Stimulated activated CD4-positive, alpha-beta T cell treated with anti-CD3 and anti-CD28 coated beads, Interleukin-15, amount 100 ng/mL, for 24 hours (primary cell): ENCODE measurements at places on chromosomes 6 and 20.

DNA sequence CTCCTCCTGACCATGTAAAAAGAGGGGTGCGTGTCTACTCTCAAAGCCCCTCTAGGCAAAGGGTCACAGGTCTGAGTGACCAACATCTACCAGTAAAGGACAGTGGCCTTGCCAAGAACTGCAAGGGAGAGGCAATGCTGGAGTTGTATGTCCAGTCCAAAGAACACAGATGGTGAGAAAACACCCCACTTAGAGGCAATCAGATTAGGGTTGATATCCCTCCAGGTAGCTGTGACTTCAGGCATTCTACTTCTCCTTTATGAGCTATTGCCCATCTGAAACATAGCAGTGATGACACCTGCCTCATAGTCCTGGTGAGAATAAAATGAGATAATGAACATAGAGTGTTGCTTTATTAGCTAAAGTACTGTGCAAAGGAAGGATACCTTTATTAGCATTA lies 50.8 kb upstream of the MAFB start:
- DNase-seq: no peak

GRCh38 chr6:149566410-149567193 lies 427 bp downstream of the GINM1 start:
- peak; percentile 68 for DNase-seq

DNA sequence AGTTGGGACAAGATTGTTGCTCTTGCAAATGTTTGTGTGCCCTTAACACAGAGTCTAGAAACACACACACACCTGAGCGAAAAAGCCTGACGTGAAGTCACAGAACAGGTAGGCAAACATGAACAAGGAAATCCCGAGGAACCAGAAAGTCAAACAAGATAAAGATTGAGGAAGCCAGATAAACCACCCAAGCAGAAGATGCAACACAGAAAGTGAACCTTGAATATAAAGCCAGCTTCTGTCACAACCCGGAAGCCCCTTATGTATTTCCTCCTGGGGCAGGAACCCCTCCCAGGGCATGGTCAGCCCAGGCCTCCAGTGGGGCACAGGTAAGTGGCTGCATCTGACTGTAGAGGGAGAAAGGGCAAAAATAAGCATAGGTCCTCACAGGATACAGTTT lies 158.2 kb upstream of the SUPT3H start:
- no peak for DNase-seq

DNA sequence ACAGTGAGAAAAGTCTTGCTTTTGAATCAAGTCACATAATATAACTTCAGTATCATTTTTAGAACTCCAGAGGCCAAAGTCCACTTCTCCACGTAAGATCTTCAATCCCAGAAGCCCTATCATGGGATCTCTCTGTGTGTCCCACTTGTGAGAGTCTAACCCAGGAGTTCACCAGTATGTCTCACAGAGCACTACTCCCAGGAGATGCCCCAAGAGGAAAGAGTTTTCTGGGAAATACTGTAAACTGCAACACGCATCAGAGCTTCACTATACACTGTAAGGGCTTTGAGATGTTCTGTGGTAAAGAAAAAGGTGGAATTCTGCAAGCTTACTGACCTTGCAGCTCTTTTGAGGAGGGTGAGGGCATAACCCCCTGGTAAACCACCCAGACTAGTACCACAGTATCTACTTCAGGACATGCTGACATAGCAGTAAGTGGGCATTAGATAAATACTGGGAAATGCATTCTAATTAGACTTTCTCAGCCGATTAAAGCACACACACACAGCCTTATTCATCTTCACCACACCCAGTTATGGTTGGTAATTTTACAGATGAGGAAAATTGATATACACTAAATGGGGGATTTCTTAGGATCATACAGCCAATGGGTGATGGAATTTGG lies 12.3 kb downstream of the DCBLD1 start:
- no peak for DNase-seq

DNA sequence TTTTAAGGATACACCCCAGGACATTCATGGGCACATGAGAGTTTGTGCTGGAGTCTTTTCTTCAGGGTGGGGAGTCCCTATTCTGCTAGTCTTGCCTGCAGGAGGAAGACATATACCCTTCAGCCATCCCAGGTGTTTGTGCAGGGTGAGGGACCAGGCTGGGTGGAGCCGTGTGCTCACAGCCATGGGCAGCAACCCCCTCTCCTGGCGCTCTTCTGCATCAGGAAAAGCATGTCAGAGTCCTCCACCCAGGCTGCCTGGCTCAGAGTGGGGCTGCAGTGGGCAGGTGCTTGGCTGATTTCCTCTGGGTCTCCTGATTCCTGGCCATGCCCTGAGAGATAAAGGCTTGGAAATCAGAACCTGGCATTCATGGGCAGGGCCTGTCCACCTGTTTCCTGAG lies 22.7 kb upstream of the MLN start:
- DNase-seq: no peak

- DNase-seq: no peak
Measured at GRCh38 chr6:52571099-52571755, 5.6 kb downstream of the TRAM2 start.

DNA sequence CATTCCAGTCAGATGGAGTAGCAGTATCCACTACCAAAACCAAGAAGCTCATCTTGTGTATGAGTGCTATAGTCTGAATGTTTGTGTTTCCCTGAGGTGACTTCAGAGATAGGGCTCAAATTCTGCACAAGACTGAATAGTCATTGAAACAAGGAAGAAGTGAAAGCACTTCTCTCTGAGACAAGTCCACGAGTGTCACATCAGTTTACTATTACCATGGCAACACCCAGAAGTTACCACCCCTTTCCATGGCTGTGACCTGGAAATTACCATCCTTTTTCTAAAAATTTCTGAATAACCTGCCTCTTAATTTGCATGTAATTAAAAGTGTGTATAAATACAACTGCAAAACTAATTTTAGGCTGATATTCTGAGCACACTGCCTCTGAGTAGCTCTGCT lies 682.1 kb upstream of the ADGRB3 start:
- no peak for DNase-seq

DNA sequence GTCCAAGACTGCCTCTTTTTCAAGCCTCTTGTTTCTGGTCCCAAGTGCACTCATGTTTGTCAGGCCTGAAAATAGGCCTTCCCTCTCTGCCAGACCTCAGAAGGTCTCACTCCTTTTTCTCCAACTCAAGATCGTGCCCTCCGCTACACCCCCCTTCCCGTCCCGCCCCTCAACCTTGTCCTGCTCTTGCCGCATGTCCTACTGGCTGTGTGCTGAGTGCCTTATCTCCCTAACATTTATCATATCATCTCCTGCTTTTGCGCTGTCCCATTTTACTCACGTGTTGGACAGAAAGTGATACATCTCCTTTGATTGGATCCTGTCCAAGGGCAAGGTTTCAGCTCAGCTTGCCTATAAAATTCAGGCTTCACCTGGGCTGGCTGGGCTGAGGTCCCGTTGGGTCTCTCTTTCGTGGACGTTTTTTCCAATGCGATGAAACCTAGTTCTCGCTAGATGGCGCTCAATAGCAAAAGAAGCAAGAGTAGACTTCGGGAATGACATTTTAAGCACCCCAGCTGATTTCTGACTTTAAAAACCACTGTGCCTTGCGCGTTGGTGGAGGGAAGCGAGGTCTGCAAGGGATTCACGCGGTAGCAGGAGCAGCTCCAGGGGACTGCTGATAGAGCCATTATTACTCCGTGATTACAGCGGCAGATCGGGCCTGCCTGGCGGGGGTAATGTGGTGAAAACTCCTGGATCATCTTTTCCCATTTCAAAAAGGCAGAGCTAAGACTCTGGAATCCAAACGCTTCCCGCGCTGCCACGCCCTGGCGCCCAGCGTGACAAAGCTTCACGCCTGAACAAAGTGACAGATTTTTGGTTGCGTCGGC lies 137.6 kb downstream of the IMPG1 start:
- DNase-seq: peak; percentile 25

- DNase-seq: no peak
Measured at GRCh38 chr6:82995066-82995465, 70.6 kb downstream of the UBE3D start.

DNA sequence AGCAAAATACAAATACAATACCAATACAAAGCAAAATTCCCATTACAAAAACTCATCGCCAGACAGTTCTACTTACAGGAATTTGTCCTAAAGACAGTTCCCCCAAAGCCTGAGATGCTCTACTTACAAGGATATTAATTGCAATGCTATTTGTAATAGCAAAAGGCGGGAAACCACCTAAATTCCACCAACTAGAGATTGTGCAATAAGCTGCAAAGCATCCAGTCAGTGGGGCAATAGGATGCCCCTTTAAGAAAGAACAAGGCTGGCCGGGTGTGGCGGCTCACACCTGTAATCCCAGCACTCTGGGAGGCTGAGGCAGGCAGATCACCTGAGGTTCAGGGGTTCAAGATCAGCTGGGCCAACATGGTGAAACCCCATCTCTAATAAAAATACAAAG lies 39.1 kb downstream of the FAM209B start:
- DNase-seq: no peak

DNA sequence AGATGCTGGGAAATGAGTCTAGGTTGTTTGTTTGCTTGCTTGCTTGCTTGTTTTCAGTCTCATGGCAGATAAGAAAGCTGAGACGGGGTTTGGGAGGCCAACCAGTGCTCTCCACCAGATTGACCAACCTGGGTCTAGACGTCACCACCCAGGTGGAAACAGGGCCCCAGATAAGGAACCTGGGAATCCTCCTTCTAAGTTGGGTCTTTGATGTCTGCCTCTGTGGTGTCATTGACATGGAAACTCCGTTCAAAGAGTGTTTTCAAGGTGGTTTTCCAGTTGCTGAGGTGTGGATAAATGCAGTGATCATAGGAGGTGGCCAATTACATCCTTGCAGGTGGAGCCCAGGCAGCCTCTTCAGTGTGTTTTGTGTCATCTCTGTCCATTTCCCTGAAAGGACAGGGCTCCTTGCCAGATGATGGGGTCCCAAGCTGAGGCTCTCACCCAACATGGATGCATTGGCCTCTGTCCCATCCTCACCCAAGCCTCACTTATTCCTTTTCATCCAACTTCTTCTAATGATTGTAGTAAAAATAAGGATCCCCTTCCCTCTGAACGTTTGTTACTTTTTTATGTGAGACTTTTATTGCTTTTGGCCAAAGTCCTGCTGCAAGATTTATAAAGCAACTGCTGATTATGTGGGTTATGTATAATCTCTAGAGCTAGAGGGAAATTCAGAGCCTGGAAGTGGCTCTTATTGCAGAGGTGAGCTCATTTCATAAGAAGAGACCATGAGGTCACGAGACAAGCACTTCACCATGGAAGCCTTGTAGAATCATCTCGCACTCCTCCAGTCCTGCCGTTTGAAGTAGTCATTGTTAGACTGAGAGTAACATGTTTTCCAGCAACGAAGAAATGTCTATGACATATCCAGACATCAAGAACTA lies 32.0 kb upstream of the SYNDIG1 start:
- DNase-seq: no peak

- no peak for DNase-seq
Measured at GRCh38 chr20:49811825-49812506, 662 bp upstream of the SLC9A8 start.

GRCh38 chr6:163347021-163347446 lies 67.5 kb upstream of the QKI start:
- no peak for DNase-seq
